ENCODE measurements at places on chromosomes 1 and 21.
A peak's percentile ranks its signal among the peaks of the same experiment; 100 is the strongest.

GRCh38 chr1:89277725-89278124 is 5.1 kb upstream of the GBP5 start:
- DNase-seq, result no peak

DNA sequence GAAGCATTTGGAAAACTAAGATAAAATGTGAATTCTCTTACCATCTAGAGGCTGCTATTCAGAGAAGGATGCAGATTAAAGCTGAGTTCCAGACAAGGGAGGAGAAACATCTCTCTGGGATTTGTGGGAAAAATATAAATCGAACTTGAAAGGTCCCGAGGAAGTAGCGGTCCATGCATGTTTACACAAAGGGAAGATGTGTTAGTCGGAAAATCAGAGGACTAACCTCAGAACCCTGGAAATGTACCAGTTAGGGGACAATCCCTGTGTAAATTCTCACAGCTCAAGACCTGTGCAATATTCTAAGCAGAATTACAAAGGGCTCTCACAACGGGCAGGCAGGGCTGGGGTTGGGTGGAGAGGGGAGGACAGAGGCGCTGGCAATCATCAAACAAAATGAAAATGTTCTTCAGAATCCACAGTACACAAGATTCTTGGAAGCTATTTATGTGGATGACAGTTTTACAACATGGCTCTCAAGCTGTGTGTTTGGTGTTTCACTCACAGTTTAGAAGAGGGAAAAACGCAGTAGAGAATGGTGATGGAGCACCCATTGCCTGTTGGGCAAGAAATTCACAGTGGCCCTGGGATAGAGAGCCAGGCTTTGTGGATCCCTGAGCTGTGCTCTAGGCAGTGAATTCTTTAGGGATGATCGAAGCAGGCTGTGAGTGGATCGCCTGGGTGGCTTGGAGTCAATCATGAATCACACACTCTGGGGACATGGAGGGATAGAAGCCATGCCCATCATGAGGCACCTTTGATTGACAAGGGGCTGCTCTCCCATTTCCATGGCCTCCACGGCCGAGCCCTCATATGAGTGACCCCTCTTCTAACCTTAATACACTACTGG is 47.6 kb downstream of the KCNJ6 start:
- DNase-seq, result no peak

DNA sequence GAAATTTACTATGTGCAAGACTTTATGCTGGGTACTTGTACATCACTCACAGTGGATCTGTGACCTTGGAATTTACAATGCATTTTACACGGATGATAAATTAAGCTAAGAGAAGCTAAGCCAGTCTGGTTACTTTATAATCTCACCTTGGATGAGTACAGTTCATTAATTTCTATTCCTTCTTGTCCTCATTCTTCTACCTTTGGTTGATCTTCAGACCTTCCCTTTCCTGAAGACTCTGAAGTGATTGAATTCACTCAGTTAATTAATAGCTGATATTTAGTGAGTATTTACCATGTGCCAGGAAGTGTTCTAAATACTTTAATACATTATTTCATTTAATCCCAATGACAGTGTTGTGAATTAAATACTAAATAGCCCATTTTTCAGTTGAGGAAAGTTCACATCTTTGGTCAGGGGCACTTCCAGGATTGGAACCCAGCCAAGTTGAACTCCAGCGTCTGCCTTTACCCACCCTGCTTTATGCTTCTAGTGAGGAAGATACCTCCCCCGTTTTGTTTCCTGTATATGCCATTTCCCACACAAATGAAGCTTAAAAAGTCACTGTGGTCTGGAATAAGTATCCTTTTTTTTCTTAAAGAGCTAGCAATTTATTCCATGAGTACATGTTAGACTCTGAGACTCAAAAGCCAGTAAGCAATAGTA is 146.6 kb downstream of the TLR5 start:
- peak; percentile 79 for DNase-seq

- DNase-seq, result no peak
These were observed 49.2 kb upstream of the NTPCR start for GRCh38 chr1:232901255-232901654.

GRCh38 chr1:147534386-147534785 is 6.9 kb upstream of the BCL9 start:
- DNase-seq, result no peak

DNA sequence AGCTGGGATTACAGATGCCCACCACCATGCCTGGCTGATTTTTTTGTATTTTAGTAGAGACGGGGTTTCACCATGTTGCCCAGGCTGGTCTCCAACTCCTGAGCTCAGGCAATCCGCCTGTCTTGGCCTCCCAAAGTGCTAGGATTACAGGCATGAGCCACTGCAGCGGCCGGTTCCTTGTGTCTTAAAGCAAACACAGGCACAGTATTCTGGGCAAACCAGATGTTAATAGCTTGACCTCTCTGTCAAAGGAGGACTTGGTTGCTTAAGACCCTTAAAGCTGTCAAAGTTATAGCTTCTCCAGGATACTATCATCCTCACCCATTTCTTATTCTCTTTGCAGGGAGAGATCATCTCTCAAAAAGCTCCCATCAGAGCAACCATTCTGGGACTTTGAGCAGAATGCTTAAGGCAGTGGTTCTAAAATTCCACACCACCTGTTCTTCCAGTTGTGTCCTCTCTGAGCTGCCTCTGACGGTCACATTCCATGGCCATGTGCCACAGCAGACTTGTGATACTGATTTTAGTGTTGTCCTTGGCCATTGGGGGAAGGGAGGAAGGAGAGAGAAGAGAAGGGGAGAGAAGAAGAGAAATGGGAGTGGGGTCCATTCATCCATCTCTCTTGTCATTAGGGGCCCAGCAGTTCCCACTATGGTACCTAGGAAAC is 81.8 kb downstream of the PBX1 start:
- no peak for DNase-seq

- DNase-seq, result peak; percentile 71
These were observed 5.7 kb upstream of the PLPP3 start for GRCh38 chr1:56584910-56585528.

GRCh38 chr1:55824251-55824640 is 609.1 kb upstream of the USP24 start:
- no peak for DNase-seq

GRCh38 chr1:2979191-2980072 is 41.8 kb upstream of the ACTRT2 start:
- no peak for DNase-seq

DNA sequence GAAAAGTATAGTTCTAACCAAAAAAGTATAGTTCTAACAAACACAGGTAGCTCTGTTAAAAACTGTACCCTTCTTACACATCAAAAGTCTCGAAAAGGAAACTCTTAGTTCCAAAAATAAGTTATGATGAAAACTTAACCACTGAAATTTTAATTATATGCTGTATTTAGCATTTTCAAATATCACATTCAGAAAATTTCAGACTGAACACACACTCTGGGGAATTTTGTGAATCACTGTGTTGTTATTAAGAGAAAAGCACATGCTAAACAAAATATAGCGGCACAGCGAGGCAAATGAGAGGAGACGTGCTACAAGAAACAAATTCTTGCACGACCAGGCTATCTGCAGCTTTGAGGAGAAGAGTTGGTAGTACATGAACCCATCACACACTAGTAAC is 30.4 kb downstream of the VAV3 start:
- DNase-seq, result no peak

DNA sequence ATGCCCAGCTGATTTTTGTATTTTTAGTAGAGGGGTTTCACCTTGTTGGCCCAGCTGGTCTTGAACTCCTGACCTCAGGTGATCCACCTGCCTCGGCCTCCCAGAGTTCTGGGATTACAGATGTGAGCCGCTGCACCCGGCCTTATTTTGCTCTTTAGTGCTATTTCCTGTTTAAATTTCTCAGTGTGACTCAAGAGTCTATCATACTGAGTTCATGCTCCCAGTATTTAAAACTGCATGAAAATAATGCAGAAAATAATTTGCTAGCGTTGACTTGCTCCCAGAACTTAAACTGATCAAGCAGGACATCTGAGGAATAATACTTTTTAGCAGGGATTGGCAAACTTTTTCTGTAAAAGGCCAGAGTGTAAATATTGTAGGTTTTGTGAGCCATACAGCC is 86.4 kb upstream of the C1orf21 start:
- no peak for DNase-seq

GRCh38 chr1:119605686-119606085 is 42.4 kb downstream of the ZNF697 start:
- DNase-seq, result no peak

DNA sequence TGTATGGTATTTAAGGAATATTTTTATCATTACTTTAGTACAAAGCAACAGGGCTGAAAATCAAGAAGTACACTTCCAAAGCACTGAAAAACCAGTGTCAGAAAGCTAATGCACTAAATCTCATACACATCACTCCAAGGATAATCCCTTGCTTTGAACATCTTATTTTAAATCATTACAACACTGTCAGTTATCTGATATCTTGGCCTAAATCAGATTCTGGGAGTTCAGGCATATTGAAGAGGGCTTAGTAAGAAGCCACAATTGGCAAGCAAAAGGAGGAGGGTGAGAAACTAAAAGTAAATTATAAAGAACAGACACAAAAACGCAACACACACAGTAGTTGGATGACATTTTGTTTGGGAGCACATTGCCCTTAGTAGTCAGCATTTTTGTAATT is 448.4 kb downstream of the PCP4 start:
- DNase-seq, result no peak

GRCh38 chr1:71196685-71197084 is 115.8 kb upstream of the ZRANB2 start:
- peak; percentile 43 for DNase-seq

- DNase-seq, result no peak
These were observed 6.4 kb downstream of the MAP3K6 start for GRCh38 chr1:27360159-27361043.

GRCh38 chr1:234270581-234271242 is 102.5 kb upstream of the COA6 start:
- DNase-seq, result no peak

Measured in Kasumi-1 (cell line).